ENCODE measurements at places on chromosomes 7 and 10.

DNA sequence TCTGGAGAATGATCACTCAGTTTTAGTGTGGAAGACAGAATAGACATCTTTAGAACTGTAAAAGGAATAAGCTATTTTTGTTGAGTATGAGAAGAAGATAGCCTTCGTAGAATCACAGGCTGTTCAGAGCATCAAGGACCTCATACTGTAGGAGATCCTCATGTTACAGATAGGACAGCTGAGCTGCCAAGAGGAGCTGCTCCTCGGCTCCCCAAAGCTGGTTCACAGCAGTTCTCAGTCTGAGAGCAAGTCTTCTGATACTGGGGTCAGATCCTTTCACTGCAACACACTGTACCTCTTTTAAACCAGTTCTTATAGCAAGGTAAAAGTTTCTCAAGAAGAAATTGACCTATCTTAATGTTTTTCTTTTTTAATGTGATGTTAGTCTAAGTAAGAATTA lies 17.1 kb downstream of the CCNY start:
- no peak for DNase-seq

GRCh38 chr10:5892007-5892406 lies 2.0 kb downstream of the FBH1 start:
- DNase-seq: no peak

DNA sequence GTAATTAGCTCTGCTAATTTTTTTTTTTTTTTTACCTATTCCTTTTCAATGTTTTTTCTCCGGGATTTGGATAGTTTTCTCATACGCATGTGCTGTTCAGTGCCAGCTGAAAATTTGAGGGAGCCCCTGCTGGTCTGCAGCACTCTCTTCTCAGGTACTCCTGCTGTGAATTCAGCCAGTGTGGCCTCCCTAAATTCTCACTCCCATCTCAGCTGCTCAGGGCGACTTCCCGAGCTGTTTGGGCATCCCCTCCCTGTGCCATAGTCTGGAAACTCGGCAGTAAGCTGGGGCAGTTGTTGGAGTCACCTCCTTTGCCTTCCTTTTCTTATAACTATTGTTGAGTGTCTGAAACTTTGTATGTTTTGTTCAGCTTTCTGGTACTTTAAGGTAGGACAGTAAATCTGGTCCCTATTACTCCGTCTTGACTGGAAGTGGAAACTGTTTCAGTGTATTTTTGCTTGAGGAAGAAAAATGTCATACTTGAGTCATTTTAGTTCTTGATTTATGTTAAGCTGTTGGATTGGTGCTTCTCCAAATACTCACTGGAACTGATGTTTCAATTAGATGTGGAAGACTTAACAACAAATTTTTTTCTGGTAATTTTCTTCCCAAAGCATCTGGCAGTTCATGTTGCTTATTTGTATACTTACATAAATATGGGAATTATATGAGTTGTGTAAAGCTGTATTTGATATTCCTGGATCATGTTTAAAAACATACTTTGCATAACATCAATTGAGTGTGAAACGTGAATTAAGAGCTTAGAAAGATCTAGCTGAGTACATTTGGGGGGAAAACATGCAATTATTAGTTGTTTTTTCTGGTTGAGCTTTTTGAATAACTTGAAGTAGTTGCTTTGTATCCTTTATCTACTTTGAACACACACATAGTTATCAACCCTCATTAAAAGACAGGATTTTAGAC lies 33.7 kb downstream of the MINPP1 start:
- DNase-seq: no peak

DNA sequence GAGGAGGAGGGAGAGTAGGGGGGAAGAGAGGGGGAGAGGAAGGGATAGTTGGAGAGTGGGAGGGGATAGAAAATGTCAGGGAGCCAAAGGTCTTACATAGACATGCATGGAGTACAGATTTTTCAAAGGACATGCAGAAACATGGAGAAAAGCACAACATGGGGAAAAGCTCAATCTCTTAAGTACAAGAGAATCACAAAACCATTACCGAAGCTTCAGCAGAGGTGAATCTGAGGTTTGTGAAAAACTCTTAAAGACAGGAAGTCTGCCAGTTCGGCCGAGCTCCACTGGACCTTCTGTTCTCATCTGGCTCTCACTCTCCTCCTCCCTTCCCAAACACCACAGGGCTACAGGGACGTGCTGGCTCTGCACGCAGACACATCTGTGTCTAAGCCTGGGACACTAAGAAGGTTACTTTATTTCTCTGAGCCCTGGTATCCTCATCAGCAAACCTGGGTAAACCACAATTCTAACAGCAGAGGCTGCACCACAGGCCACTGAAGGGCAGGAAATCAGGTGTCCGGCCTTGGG lies 133.9 kb downstream of the COBL start:
- DNase-seq: no peak

DNA sequence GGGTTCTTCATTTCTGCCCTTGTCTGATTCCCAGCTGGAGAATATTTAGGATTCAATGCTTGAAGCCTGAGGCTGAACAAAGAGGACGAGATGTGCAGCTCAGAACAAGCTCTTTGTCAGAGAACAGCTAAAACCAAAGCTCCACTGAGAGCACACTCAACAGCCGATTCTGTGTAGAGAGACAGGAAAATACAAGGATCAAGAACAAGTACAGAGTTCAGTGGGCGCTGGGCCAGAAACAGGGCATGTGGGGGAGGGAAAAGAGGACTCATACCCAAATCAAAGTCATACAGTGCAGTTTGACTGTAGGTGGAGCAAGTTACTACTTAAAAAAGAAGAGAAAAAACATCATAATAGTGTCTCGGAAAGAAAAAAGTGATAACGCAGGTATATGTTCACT lies at the start of gene AGMO:
TSS of gene AGMO (minus strand) at position 181 of the 400 bp plus-strand sequence.
- no peak for DNase-seq

DNA sequence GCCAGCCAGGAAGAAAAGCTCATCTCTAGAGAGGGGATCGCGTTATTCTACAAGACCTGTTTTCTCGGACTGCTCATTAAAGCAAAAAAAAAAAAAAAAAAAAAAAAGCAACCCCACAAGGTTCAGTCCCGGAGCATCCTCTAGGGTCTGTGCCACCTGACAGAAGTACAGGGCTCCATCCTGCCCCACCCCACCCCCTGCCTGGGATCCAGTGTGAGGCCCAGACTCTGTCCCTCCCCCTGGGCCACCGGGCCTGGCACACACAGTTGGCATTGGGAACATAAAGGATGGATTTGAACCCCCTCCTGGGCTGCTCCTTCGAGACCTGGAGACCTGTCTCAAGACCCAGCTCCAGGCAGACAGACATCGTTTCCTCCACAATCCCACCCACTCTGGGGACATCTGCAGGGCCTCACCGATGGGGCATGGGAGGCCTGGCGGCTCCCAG lies 688 bp downstream of the ORAI2 start:
- no peak for DNase-seq

GRCh38 chr7:131010029-131010716 lies 276.2 kb upstream of the KLF14 start:
- DNase-seq: no peak

DNA sequence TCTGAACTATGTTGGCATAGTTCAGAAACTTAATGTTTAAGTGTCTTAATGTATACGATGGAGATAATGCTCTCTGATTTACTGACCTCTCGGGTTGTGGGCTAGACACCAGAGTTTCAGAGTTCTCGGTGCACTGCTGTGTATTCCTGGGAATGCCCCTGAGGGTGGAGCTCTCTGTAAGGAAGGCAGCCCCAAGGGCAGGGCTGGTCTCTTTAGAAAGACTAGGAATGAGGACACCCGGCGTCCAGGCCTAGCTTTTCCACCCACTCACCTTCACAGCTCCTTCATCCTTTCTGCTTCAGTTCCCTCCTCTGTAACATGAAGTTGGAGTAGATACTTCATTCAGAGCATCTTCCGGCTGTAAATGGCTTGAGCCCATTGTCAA lies 536.6 kb upstream of the GALNT17 start:
- no peak for DNase-seq

DNA sequence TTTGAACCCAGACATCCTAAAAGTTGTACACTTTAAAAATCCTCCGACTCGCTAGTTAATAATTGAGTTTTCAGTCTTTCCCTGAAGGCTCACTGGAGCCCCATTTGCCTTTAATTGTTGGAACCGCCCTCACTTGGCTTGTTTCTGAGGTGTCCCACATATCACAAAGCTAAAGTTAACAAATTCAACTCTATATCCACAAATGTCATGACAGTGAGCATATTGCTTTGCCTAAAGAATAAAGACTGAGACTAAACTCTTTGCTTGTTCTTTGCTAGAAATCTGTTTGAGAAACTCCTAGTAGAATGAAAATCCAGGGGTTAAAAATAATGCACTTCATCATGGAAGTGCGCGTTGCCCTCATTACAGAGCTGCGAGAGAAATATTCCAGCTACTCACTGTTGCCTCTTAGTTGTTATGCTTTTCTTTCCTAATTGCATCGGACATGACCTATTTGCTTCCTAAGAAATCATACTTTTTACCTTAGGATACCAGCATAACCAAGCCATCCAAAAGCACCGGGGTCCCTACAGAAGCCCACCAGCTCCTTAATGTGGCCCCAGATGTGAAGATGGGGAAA lies 752 bp downstream of the THSD7A start:
- DNase-seq: no peak

Measured in CD4-positive, alpha-beta T cell treated with Interleukin-12 subunit alpha and Interleukin-12 subunit beta, for 1 hour (primary cell).